Nucleus accumbens (tissue), 56 donors: ENCODE measurements at places on chromosomes 13 and 19.

GRCh38 chr13:113759525-113760137 lies 605 bp downstream of the TMEM255B start:
- no peak for DNase-seq

DNA sequence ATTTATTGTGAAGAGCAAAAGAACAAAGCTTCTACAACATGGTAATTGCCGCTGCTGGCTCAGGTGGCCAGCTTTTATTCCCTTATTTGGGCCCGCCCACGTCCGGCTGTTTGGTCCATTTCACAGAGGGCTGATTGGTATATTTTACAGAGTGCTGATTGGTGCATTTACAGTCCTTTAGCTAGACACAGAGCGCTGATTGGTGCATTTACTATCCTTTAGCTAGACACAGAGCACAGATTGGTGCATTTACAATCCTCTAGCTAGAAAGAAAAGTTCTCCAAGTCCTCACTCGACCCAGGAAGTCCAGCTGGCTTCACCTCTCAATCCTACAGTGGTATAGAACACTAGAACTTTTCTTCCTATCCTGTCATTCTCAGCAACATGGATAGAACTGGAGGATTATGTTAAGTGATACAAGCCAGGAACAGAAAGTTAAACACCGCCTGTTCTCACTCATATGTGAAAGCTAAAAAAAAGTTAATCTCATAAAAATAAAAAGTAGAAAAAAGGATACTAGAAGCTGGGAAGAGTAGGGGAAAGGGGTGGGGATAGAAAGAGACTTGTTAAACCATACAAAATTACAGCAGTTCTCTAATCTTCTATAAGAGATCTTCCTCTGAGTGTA lies 33.6 kb upstream of the FARP1 start:
- no peak for DNase-seq

GRCh38 chr13:43077461-43077860 lies 54.1 kb downstream of the DNAJC15 start:
- DNase-seq: no peak

DNA sequence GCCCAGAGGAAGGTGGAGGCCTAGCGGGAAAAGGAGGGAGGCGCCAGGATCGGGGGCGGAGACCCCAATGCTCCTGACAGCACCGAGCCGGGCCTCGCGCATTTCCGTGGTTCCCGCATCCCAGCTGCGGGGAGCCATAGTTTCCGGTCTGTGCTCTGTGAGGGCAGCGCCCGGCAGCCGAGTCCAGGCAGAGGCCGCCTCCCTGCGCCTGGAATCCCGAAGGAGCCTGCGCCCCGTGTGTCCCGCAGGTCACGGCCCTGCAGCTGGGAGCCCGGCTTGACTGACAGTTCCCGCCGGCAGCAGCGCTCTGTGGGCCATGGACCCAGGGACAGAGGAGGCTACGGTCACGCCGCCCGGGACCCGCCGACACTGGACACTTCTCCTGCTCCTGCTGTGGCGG lies 74.6 kb upstream of the C13orf46 start:
- DNase-seq: no peak

- no peak for DNase-seq
These were observed 30.7 kb downstream of the SLC25A42 start for GRCh38 chr19:19094513-19094912.

DNA sequence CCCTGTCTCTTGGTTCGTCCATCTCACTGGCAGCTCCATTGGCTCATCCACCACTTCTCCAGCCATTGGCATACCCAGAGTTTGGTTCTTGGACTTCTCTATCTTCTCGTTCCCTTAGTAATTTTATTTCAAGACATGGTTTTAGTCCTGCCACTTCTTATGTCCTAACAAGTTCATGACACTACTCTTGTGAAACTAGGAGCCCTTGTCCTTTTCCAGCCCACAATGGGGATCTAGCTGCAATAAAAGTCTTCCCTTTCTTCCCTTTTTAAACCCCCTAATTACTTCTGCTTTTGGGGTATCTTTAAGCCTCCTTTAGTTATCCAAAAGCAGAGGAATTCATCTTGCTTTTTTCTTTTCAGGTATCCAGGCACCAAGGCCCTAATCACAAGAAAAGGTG lies 2.9 kb upstream of the RCBTB2 start:
- DNase-seq: no peak

DNA sequence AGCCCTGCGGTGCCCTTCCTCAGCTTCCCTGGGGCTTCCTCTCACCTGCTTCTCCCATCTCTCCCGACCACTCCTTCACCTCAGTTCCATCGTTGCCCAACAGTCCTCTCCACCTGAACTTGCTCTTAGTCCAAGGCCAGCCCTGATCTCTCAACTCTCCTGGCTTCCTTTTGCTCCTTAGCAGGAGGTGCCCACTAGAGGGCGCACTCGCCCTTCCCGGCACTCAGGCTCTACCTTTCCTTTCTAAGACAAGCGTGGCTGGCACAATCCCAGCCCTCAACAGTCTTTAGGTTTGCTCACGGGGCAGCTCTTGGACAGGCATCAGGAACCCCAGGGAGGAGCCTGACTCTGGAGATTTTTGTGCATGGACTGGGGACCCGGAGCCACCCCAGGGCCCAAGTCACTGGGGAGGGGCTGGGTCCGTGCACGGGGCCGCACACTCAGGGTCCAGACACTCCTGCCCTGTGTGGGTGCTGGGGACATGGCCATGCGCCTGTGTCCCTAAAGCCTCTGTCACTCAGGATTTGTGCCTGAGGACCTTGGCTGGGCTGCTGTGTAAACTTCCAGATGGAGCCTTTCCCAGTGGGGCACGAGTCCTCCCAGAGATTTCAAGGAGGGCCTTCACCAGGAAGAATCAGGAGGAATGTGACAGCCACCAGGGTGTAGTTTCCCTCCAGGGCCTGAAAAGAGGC lies 12.1 kb upstream of the CEACAM8 start:
- DNase-seq: peak; percentile 11

- no peak for DNase-seq
These were observed 85.2 kb upstream of the PCDH8 start for GRCh38 chr13:52933547-52934210.

GRCh38 chr19:39937094-39937720 lies 2.8 kb upstream of the FCGBP start:
- no peak for DNase-seq

DNA sequence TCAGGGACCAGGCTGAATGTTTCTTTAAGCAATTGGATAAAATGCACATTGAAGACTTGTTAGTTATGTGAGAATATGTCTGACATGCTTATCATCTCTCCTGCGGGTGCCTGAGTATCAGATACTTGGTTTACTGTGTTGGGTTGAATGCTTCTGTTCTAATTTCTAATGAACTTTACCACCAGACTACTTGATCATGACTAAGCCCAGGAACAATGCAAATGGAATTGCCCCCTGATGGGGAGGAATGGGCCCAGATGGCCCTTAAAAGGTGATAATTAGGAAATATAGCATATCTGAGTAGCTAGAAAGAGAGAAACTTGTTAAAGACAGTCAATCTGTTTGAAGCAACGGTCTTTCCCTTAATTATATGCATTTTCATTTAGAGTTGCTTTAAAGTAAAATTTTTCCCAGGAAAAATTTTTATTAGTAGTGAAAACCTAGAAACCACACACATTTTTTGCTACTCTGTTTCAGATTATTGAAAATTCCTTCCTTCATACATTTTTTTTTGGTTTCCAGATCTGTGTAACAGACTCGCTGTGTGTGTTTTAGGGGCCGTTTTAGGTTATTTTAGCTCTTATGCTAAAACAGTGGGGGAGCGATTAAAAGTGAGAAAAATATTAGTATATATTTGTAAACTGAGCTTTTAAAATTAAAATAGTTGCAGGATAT lies 186.6 kb downstream of the TM9SF2 start:
- no peak for DNase-seq

DNA sequence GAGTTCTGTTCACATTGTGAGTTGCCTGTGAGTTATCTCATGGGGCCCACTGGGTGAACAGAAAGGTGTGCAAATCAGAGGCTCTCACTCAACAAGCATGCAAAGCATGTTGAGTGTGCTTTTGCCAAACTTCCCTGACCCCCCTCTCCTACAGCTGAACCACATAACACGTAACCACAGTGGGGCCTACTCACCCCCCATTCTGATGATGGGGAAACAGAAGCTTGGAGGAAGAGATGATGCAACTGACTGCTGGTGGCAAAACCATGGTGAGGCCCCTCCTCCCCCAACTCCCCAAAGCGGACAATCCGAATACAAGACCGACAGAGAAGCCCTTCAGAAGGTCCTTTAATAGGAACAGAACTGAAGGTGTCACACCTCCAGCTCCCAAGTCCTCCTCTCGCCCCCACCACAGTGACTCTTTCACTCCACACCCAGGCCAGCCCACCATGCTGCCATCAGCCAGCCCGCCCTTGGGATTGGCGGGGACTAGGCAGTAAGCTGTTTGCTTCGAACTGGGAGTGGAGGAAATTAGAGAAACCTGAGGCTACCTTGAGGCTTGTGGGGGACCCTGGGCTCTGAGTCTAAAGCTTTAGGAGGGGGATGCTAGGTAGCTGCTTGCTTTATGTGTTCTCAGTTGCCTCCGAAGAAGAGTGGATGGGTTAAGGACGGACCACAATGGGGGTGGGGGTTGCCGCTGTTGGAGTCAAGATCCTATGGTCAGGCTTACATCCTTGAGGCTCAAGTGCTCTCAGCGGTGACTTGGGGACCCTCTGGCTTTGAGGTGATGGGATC lies 3.8 kb downstream of the ZNF784 start:
- no peak for DNase-seq

DNA sequence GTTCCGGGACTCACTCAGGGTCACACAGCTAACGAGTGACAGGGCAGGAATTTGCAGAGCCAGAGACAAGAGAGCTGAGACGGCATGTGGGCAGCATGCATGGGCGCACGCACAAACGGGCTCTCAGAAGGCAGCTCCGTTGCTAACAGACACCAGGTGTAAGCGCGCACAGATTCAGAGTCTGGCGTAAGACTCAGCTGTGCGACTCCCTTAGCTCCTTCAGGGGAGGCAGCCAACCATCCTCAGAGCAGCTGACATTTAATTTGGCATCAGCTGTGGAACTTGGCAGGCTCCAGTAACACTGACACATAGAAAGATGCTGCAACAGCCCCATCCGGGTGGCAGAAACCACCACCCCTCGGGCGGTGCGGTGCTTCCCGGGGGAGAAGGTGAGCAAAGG lies 7.5 kb upstream of the TM6SF2 start:
- no peak for DNase-seq
